Fibroblast of skin of left quadriceps (primary cell): ENCODE measurements at places on chromosomes 3 and 15.

DNA sequence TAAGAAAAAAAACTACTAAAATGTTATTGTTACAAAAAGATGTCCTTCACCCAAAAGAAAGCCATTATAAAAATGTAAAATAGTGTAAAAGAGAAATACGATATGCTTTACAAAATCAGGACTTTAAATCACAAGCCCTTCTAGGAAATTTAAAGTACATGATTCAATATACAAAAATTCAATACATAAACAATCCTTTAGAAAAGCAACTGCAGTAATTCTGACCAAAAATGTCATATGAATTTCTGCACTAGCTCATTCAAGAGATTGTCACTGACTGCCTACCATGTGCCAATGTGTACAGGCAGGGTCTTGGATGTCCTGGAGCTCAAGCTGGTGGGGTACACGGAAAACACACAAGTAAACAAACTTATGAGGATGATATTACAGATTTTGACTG is 2.5 kb downstream of the MORC1 start:
- DNase-seq = no peak

GRCh38 chr3:27360113-27361078 is 8.8 kb downstream of the NEK10 start:
- no peak for DNase-seq

DNA sequence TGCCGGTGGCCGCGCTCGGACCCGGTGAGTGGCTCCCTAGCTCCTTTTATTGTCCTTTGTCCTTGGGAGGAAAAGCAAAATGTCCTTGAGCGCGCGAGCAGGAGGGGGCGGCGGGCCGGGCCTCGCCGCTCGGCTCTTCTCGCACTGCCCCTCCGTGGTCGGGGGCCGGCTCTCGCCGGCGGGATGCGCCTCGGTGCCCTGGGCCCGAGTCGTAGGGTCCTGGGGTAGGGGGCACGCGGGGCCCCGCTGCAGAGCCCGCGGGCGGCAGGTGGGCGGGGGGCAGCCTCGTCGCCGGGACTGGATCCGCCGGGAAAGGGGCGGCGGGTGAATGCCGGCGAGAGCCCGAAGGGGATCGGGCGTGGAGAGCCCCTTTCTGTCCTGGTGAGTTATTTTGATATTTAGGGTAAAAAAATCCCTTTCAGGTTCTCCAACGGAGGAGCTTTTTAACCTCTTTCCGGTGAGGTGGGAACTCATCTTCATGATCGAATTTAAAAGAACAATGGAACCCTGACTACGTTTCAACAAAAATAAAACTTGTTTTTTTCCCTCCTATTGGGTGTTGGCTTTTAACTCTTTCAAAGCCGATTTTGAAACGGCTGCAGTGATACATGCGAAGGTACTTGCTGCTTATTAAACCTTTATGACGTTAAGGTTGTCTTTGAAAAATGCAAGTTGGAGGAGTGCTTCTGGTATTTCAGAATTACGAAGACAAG is 16.8 kb upstream of the CHD2 start:
- no peak for DNase-seq

DNA sequence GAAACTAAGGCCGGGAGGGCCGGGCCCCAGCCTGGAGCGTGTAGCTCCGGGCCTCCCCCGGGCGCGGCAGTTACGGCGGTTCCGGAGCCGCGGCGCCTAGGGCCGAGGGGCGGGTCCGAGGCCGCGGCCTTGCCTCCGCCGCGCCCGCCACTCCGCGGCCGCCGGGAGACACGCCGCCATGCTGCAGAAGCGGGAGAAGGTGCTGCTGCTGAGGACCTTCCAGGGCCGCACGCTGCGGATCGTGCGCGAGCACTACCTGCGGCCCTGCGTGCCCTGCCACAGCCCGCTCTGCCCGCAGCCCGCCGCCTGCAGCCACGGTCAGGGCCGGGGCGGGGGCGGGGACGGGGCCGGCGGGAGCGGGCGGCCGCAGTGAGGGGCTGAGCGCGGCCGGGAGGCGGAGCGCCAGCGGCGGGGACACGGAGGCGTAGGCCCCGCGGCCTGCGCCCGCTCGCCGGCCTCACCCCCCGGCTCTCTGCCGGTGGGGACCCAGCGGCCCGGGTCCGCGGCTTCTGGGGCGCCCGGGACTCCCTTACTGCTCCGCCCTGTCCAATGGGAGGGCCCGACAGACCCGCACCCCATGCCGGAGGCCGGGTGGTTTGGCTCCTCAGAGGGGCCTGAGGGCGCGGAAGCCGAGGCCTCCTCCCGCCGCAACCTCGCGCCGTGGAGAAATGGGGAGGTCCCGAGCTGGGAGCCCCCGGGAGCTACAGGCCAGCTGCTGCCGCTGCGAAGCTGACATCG is at the start of gene DIS3L:
Gene DIS3L (plus strand): TSS at position 150 of the 738 bp plus-strand sequence. CDS start 29 bp downstream, at position 179.
- no peak for DNase-seq

GRCh38 chr3:53694046-53694445 is 152.2 kb downstream of the CHDH start:
- DNase-seq = no peak

- DNase-seq = peak; percentile 53
Measured at GRCh38 chr3:115279939-115280338, 132.9 kb upstream of the ZBTB20 start.

- no peak for DNase-seq
Measured at GRCh38 chr3:17074559-17074958, 189.8 kb downstream of the PLCL2 start.

DNA sequence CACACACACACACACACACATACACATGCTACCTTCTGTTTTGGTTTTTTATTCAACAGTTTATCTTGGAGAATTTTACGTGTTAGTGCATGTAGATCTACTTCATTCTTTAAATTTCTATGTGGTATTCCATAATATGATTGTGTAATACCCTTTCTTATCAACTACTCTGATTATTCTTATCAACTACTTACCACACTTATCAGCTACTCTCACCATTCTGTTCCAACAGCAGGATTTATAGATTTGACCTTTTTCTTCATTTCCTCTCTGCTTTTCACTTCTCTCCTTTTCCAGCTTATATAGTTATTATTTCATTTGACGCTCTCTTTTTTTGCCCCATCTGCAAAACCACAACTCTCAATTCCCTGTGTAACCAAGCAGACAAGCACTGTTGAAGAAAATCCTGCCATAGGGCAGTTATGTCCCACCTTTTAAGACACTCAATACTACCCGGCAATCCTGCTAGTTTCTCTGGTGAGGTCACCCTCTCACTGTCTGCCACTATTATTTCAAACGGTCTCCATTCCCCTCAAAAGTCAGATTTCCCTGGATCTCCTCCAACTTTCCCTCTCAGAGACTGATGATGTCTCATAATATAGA is 56.9 kb upstream of the SATB1 start:
- no peak for DNase-seq

DNA sequence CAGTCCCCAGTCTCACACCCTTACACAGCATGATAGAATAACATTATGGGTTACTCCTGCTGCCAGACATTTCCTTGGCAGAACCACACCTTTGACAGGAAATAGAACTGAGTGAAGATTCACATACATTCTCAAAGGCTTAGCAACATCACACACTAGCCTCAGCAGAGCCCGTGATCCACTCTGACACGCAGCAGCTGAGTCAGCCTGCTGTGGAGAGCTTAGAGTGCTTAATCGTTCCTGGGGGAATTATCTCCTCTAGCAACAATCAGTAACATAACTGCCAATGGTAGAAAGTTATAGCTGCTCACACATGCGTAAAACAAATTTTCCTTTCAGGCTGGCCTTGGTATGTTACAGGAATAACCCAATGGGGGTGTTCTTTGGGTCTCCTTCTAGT is 382.1 kb downstream of the GAP43 start:
- peak; percentile 97 for DNase-seq

GRCh38 chr3:146969356-146969755 is 364.2 kb upstream of the PLSCR5 start:
- DNase-seq = no peak

DNA sequence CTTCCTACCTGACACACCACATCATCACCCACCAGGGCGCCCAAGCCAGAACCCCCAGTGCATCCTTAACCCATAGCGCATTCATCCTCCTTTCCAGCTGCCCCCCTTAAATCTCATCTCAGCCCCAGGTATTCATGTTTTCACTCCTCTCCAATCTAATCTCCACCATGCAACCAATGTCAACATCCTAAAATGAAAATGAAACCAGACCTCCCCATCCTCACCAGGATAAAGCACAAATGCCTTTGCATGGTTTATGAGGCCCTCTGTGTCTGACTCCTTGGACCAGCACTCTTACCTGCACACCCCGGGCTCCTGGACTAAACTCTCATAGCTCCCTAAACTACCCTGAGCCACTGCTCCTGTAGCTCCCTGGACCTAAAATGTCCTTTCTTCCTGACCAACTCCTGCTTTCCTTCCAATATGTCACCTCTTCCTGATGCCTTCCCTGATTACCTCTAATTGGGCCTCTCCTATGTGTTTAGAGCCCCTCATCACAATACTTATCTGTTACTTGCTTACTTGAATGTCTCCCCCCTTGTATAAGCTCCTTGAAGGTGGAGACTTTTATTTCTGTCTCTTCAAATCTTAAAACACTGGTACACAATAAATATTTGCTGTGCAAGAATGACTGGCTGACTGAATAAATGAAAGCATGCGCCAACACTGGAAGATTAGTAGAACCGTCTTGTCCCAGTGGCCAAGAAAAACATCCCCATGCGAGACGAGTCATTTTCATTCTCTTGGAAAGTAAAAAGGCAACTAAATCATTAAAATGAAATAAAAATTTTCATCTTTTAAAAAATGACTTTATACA is 142.5 kb downstream of the XXYLT1 start:
- DNase-seq = no peak

- DNase-seq = no peak
Measured at GRCh38 chr3:123385981-123386380, 62.9 kb downstream of the ADCY5 start.

DNA sequence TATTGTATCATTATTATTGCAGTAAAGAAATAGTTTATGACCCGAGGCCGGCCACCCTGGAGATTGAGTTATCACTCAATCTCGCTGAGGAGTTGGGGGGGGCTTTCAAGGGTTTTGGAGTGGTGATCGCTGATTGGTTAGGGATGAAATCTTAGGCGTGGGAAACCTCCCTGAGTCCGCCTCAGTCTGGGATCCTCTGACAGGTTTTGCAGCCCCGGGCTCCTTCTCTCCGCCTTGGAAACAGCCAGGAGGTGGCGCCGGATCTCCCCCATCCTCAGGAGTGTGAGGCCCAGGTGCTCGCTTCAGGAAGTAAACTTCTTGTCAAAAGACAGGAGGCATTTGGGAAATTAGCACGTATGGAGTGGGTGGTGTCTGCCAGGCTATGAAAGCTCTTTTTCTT is 41.1 kb upstream of the SEC61A1 start:
- peak; percentile 11 for DNase-seq

DNA sequence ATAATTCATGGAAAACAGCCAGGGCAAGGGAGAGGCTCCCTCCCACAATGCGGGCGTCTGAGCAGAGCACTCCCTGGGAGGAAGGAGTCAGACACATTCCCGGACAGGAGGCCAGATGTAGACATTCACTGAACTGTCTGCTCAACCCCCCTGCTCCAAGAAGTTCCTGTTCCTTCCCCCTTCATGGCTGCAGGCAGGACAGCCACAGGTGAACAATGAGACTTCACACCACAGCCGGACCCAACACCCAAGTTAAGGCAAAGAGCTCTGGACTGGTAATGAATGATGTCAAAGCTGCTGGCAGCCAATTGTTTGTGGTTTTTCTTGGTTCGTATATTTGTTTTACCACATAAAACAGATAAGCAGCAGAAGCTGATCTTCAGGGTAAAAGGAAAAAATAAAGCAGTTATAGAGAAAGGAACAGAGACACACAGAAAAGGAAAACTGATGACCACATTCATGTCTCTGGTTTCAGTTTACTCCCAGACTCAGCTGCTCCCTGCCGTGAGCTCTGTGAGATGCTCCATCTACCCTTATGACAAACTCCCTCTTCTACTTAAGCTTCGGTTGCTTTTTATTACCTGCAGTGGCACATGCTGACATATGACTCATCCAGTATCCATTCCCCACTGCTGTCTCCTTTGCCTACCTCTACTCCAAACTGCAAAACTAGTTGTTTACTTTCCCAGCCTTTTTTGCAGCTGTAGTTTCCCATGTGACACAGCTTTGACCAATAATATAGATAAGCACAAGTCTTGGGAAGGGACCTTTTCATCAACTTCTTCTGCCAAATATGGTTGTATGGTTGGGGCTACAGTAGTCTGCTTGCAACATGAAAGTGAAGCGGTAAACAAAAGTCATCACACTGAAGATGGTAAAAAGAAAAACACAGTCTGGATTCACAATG is 33.1 kb downstream of the DZIP1L start:
- DNase-seq = peak; percentile 60

GRCh38 chr15:86063356-86064095 is 16.1 kb upstream of the AGBL1 start:
- no peak for DNase-seq

- no peak for DNase-seq
Measured at GRCh38 chr3:143084856-143085731, 34.5 kb upstream of the CHST2 start.

- no peak for DNase-seq
Measured at GRCh38 chr15:29795610-29796009, 26.7 kb downstream of the TJP1 start.

DNA sequence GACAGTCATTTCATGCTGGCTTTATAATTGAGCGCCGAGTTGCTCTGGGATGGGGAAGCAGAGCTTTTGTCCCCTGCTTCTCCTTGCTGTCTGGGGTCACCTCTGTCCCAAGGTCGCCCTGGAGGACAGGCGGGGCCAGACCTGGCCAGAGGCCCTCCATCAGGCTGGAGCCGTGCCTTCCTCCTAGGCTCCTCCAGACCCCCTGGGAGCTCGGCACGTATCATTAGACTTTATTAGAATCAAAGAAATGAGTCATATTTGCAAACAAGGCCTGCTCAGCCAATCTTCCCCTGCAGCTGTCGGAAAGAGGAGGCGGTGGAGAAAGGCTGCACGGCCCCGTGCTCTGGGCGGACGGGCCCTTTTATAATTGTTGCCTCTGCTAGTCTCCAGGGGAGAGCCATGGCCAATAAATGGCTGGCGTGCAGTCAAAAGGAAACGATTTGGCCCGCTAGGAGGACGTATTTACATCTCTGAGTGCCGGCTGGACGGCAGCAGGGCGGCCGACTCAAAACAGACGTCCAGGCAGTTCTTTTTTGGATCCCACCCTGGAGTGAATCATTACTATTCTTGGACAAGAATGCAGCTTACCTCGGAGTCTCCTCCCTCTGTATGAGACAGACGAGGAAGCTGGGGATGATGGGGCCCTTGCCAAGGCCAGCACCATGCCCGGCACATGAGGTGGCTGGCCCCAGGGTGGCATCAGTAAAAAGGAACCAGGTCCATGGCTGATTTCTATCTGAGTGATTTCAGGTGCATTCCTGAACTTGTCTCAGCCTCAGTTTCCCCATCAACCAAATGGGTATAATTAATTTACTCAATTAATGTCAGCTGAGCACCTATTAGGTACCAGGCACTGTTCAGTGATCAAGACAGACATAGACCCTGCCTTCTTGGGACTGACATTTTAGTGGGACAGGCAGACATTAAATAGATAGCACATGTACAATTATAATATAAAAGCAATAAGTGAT is 50.6 kb downstream of the SLC6A6 start:
- peak; percentile 91 for DNase-seq

DNA sequence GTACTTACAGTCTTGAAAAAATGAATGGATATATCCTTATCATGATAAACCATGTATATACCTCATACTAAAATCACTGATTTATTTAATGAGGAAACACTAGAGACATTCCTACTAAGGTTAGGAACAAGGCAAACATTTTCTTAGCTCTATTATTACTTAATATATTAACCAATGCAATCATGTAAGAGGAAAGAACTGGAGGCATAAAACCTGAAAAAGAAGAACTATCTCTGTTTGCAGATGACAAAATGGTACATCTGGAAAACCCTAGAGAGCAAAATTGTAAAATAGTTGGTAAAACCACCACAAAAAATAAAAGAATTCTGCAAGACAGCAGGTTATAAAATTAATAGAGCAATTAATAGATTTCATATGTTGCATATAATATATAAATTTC is 81.2 kb downstream of the KLF13 start:
- no peak for DNase-seq
